T47D (cell line): ENCODE measurements at places on chromosomes 16 and 17.

DNA sequence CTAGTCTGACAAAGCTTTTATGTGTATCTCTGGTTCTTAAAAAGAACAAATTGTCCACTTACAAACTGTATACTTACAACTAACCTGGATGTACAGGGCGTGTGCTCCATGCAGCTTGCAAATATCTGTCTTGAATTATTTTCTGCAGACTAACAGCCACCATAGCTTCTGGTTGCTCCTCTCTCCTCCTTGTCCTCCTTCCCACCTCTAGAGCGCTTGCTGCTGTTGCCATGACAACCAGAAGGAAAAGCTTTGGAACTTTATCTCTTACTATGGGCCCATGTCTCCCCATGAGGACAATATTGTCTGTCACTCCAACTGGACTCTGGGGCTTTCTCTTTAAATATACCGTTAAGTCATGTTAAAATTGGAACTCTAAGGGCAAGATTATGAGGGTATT, 71.5 kb upstream of the DHX40 start:
- no peak for DNase-seq

- no peak for DNase-seq
These were observed 34.2 kb downstream of the CDH13 start for GRCh38 chr16:82660966-82661365.

- no peak for DNase-seq
These were observed 107.8 kb downstream of the CLEC16A start for GRCh38 chr16:11051879-11052808.

DNA sequence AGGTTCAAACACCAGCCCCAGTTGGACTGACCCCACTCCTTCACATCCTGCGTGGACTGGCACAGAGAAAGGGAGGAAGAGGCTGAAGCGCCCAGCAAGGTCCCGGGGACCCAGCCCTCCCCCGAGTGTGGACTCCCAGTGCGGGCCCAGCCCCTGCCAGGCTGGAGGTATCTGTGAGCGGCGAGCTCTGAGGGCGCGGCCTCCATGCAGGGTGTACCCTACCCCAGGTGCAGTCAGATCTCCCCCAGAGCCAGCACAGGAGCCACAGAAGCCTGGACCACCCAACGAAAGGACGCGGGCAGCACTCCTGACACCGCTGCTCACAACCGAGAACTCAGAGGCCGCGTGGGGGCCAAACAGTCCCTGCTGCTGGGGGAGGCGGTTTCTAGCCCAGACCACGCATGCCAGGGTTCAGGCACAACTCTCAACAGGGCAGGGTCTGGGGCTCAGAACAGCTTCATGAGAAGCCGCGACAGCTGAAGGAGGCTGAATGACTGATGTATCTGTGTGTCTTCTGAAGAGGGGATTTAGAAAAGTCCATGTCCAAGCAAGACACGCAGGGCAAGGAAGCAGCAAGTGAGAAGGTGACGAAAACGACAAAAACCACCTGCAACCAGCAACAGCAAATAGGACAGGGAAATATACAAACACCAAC, 8.5 kb downstream of the SLC38A10 start:
- no peak for DNase-seq

DNA sequence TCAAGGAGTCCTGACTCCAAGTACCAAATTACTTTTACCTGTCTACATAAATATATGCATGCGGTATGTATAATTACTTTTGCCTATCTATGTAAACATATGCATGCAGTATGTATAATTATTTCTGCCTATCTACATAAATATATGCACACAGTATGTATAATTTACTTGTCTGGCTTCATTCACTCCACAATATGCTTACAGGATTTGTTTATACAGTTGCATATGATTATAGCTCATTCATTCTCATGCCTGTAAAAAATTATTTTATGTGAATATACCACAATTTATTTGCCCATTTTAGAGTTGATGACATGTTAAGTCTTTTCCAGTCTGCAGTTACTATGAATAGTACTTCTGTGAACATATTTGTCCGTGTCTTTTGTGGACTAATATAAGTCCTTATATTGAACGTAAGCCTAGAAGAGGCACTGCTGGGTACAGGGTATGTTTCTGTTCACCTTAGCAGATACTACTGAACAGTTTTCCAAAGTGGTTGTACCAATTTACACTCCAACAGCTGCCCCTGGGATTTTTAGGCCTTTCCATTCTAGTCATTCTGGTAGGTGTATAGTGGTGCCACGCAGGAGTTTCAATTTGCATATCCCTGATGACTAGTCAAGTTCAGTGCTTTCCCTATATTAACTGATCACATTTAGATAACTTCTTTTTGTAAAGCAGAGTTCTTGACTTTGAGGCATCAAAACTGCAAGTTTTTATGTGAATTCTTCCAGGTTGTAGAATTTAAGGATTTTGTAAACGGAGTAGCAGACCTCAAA, 47.0 kb downstream of the MARVELD3 start:
- DNase-seq: no peak
